ENCODE measurements at places on chromosomes 3 and 15.

DNA sequence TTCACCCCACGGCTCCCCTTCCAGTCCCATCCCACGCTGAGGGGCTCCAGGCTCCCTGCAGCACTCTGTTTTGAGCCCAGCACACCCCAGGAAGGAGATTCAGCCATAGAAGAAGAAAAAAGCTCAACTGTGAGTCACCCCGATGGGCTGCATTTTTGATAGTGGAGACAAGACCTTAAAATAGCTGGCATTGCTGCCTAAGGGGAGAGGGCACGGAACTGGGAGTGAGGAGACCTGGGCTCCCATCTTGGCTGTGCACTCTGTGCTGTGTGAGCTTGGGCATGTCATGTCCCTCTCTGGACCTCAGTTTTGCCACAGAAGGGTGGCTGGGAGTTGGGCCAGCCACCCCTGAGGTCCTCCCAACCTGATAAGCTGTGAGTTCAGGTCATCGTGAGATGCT, 57.2 kb upstream of the SMAD6 start:
- no peak for DNase-seq

GRCh38 chr3:194579091-194579606, 54.1 kb downstream of the TMEM44 start:
- DNase-seq, result no peak

DNA sequence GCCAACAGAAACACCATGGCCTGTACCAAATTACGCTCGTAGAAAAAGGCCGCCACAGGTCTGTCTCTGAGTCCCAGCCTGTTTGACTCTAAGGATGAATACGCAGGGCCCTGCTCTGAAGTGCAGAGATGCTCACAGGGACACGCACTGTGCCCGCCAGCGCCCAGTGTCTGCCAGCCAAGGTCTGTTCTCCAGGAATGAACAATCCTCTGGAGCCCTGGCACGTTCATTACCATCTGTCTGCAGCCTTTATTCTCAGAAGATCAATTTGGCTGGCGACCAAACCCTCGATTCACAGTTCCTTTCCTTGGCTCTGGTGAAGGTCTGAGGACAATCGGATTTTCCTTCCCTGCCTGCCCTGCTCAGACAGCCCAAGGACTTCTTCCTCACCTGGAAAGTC, 66.3 kb downstream of the NIPA2 start:
- no peak for DNase-seq

- no peak for DNase-seq
These were observed 1044.2 kb downstream of the AGBL1 start for GRCh38 chr15:87123676-87124382.

DNA sequence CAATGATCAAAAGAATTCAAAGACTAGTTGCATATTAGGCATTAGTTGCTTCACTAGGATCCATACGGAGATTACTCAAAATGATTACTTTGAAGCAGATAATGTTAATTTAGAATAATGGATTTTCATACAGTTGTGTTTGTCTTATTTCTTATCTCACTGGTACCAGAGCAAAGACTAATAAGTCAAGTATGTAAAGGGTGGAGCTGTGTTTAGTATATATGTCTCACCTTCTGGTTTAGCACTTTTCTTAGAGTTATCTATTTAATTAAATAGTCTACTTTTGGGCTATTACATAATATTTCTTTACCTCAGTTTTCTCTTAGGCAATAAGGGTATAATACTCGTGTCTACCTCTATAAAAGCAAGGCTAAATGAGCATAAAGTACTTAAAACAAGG, 18.8 kb downstream of the TMEM207 start:
- no peak for DNase-seq

DNA sequence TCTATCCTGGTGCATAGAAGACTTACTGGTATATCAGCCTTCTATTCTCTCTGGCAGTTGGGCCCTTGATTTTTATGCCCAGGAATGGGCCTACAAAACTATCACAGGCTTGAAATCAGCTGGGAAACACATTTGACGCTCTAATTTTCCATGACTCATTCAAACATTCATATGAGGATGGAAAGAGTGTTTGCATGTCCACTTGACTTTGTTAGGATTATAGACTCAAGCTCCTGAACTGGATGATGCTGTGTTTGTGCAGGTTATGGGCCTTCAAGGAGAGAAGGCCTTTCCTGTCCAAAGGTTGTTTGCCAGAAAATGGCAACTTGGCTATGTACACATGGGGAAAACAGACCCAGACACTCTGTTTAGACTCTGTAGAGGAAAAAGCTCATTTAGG, 219.9 kb downstream of the GAP43 start:
- DNase-seq, result no peak

DNA sequence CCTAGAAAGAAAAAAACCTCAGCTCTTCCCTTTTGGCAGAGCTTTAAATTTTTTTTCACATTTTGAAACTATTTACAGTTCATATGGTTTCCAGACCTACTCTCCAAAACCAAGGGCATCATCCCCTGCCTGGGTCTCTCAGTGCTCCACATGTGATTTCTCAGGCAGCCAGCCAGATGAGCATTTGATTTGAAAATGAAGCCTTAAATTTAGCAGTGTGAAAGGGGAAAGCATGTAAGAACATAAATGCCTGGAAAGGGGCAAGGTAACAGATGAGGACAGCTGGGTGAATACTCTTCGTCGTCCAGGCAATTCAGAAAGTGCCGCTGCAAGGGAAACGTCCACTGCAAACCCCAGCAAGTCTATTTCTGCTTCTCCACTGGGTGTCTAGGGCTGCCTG, 94.8 kb downstream of the ATP8B4 start:
- no peak for DNase-seq
